NCI-H510A (cell line): ENCODE measurements at places on chromosomes 2 and 18.
A peak's percentile ranks its signal among the peaks of the same experiment; 100 is the strongest.

DNA sequence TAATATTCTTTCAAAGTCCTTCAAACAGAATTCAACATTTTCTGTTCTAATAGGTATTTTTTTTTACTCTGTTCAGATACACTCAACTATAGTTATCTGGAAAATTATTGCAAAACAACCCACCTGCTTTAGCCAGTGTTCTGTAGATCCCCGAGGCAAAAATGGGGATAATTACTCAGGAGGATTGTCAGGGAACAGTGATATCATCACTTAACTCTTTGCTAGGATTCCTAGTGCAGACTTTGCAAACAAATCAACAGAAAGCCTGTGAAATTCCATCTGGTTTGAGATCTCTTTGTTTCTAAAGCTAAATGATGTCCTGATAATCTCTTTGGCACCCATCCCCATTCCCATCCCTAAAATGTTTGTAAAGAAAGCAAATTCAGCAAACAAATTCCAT, 413.6 kb upstream of the MEIS1 start:
- DNase-seq = no peak

GRCh38 chr2:241763551-241764274, 12.9 kb upstream of the GAL3ST2 start:
- DNase-seq = no peak

- DNase-seq = no peak
Measured at GRCh38 chr18:60894254-60894945, 438.8 kb upstream of the CDH20 start.

GRCh38 chr18:62522178-62522503, 684 bp upstream of the ZCCHC2 start:
- DNase-seq = peak; percentile 17

DNA sequence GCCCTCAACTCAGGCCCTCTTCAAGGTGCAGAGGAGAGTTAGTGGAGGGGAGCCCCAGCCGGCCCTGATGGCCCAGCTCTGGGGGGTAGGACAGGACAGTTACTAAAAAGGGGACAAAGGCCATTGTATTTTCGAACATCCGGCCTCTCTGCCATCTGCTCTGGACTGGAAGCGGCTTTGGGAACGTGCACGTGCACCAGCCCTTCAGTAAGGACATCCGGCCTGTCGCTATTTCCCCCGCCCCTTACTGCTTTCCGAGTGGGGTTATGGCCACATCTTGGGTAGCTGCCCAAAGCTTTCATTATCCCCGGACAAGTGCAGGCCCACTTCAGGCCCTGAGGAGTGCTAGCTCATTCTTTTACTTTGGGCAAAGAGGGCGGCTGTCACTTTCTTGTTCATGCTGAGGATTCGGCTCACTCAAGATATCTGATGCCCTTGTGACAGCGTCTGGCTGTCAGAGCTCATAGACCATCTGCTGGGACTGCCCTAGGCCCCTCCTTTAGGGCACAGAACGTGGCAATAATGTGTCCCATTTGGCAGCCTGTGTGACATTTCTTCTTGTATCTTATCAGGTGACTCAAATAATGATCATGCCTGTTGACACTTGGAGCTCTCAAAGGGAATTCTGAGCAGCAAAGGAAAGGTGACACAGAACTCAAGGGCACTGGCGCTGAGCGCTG, 17.5 kb downstream of the SLC4A3 start:
- no peak for DNase-seq

GRCh38 chr2:100208141-100208770, 65.9 kb upstream of the AFF3 start:
- no peak for DNase-seq

DNA sequence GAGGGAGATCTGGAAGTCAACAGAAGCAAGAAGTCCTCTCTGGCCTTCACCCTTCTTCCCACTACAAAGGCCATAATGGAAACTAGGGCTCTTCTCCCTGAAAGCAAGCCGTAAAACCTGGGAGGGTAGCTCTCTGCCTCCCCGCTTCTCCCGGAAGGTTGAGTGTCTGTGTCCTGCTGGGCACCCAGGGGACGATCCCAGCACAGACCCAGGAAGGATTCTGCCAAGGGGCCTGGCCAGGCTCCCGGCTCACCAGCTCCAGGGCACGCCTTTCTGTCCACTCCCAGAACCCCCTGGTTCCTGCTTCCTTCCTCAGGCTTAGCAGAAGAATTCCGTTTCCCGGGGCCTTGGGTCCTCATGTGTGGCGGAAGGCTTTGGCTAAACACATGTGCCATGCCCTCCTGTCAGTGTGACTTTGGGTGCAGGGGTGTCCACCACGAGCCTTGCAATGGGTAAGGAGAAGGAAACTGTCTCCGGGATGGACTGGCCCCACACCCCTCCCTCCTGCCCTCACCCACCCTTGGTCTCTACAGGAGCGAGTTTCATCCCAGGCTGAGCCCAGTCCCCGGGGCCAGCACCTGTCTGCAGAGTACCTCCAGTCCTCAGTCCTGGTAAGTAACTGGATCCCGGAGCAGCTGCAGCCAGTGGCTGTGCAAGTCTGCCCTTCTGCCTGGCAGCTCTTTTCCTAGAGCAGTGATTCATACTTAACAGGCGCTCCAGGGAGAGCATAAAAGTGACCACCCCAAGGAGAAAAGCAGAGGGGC, 135.8 kb downstream of the TPO start:
- no peak for DNase-seq

DNA sequence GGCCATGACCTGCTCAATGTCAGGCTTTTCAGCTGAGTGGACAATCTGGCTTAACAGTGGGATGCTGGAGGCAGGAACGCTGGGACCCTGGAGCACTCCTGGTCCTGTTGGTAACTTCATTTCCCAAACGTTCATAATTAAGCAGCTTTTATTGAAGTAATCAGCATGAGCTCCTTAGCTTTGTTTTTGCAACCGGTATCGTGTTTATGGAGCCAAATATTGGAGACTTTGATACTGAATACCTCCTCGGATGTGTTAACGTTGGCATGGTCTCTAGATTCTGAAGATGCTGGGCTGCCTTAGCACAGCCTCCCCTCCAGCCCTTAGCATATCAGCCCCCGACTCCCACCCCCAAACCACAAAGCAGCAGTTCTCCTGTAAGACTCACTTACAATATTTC, 60.7 kb downstream of the OSR1 start:
- DNase-seq = no peak

DNA sequence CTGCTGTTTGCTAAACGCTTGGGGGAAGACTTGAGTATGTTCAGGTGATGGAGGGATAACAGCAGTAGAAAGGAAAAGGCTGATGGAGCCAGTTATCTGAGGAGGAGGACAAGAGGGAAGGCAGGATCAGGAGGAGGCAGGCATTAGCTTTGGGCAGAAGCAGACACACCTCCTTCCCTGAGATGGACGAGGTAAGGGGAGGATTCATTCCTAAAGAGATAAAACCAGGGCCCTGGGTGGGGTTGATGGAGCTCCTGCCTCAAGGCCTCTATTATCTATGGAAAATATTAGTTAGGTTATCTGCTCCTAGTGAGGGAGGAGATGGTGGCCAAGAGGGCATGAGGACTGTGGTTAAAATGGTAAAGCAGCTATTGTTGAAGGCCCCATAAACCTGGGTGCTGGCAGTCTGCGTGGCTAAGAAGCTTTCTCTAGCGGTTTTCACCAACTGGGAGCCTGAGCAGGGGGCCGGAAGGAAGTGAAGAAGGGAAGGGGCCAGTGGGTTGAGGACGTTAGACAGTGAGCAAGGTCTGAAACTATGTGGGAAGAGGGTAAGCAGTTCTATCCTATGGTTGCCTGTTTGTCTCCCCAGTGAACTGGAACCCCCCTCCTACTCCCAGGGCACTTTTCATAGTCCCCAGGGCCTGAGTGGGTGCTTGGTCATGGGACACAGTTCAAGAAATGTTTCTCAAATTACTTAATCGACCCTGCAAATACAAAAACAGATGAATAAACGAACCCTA, 56.6 kb upstream of the HK2 start:
- DNase-seq = no peak

DNA sequence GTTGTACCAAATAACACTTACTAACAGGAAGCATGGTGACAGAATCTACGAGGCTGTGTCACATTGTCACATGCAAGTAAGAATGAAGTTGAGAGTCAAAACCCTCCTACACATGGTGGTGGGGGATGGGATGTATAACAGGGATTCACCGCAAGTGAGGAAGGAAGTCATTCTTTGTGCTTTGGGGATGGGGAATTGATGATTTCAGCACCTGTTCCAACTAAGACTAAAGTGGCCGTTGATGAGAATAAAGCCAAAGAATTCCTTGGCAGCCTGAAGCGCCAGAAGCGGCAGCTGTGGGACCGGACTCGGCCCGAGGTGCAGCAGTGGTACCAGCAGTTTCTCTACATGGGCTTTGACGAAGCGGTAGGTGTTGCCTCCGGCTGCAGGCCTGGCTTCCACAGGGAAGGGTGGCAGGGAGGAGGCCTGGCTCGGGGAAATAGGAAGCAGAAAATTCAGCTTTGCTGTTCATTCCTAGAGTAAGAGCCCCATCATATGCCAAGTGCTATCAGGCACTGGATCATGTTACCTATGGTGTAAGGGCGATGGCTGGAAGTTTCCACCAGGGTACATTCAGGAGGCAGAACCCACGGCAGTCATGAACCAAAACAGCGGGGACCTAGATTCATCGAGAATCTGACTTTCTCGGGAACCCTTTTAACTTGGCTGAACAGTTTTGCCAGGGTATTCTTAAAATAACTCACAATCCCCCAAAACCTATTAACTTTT, 120.3 kb downstream of the UXS1 start:
- no peak for DNase-seq

DNA sequence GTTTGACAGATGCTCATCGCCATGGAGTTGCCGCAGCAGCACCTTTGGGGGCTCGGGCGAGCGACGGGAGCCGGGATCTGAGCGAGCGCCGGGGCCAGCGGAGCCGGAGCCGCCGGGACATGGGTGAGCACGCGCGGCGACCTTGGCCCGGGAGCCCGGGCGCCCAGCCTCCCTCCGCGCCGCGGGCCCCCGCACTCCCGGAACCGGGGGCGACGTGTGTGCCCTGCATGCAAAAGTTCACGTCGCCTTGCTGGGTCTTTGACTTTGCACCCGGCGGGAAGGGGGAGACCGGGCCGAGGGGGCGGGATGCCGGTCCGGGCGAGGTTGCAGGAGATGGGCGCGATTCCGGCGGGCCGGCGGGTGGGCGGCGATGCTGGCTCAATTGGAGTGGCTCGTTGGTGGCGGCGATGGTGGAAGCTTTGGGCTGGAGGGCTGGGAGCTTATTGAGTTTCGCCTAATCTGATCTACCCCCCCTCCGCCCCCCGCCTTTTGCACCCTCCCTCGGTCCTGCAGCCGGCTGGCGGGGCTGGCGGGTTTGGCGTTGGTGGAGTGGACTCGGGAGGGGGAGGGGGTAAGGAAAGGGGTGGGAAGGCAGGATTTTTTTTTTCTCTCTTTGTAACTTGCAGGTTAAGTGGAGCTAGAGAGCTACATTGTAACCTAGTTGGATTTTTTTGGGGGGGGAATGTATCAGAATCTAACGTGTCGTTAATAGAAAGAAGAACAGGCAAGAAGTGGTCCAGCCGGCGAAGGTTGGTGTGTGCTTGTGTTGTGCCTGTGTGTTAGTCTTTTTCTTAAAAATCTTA, at the start of gene SETBP1:
Gene SETBP1, plus strand, starts transcription at position 616 of the 803 bp plus-strand sequence. CDS start 20,459 bp downstream, outside the sequence.
- DNase-seq = peak; percentile 14

GRCh38 chr2:142867136-142867535, 10.3 kb upstream of the KYNU start:
- DNase-seq = no peak

GRCh38 chr2:46737577-46737976, 178.0 kb downstream of the MCFD2 start:
- no peak for DNase-seq

- no peak for DNase-seq
Measured at GRCh38 chr18:79680100-79680879, 687 bp downstream of the CTDP1 start.

GRCh38 chr2:225454412-225454811, 54.9 kb downstream of the NYAP2 start:
- DNase-seq = no peak

GRCh38 chr2:145226901-145227300, 707.0 kb upstream of the ZEB2 start:
- DNase-seq = no peak

- no peak for DNase-seq
Measured at GRCh38 chr2:114769110-114769509, 326.7 kb downstream of the DPP10 start.

DNA sequence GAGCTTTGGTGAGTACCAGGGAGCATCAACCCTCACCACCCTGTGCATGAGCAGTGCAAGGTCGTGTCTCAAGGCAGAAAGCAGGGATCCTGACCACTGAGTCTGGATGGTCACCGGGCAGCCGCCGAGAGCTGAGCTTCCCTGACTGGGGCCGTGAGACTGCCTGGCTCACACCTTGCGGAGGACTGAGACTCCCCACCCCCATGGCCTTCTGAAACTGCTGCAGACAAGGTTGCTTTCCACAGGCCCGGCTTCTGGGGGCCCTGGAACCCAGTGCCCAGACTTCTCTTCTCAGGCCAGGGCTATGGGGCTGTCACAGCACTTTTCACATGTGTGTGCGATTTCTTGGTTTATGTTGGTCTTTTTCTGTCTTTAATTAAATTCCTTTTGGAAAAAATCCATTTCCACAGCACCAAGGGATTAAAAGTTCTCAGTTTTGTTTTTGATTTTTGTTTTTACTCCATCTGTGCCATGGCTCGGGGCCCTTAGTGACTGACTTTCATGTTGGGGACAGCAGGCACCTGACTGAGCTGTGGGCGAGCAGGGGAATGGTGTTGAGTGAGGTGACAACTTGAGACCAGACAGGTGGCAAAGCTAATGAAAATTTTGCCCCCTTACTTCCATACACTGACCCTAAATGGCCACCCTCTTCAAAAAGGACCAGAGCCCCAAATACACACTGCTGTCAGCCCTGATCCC, 297.9 kb downstream of the CYP26B1 start:
- DNase-seq = no peak

- DNase-seq = no peak
Measured at GRCh38 chr2:105722726-105723297, 21.9 kb upstream of the NCK2 start.

DNA sequence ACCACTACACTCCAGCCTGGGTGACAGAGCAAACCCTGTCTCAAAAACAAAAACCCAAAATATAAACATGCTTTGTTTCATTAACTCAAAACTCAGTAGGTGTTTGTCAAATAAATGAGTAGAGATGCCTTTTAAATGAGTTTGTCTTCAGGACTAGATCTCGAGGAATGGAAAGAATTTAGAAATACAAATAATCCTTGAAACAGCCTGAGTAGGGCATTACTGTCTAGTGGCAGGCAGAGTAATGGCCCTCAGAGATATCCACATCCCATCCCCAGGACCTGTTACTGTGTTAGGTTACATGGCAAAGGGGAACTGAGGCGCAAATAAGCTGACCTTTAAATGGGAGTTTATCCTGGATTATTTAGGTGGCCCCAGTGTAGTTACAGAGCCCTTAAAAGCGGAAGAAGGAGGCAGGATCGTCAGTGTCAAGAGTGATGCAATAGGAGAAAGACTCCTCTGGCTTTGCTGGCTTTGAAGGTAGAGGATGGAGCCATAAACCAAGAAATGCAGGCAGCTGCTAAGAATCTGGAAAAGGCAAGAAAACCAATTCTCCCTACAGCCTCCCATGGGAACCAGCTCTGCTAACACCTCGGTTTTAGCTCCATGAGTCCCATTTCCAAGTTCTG, 63.0 kb downstream of the CABLES1 start:
- no peak for DNase-seq

DNA sequence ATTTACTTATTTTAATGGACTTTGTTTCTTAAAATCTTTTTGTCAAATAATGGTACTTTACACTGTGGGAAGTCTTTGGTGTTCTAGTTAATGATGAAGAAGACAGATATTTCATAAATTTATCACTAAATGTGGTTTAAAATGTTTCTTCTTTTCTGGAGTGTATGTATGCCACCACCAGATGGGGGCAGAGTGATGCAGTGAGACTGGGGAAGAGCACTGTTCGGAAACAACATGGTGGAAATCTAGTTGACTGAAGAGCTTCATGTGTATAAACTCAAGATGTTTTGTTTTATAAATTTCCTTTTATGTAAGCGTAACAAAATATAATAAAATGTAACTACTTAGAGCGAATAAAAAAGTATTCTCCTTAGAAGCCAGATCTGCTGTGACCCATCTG, 195.1 kb downstream of the KCNE4 start:
- no peak for DNase-seq
